ENCODE measurements at places on chromosomes 3 and 15. TPM values are rescaled to one million over a fixed set of nuclear protein-coding genes. Genes with fewer than 3 reads are reported as not detected.

DNA sequence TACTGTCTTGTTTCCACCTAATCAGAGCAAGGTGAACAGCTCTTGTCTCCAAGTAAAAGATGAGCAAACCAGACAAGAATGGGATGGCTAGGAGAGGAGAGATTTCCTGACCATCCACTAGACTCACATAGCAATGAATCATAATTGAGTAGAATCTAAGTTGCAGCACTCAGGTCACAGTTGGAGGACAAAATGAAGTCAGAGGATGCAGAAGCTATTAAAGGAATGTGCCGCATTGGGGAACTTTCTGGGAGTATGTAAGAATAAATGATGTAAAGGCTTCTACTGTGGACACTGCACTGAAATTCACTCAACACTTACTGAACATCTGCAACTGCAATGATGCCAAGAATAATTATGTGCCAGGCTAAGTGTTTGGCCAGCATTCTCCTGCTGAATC is 217.4 kb upstream of the WNT5A start:
- no peak for DNase-seq

DNA sequence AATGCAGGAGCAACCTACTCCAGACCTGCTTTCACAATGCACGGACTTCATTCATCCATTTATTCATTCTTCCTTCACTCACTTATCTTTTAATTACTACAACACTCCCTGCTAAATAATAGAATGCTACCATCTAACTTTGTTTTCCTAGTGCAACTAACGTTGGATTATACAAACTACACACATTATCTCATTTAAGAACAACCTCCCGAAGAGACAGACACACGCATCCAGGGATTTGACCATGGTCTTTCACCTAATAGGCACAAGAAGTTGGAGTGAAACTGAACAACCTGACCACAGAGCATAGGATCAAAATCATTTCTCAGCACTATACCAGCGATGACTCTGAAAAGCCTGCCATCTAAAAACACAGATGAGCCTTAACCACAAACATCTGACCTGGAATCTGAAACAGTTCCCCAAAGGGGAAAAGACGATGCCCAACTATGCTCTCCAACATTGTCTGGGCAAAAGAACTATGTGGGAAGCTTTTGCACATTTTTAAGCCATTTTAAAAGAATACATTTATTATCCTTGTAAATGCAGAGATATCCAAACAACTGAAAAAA is 21.0 kb downstream of the ZNF385D start:
- no peak for DNase-seq

GRCh38 chr15:67521783-67522568 is 1.0 kb downstream of the C15orf61 start:
- DNase-seq = no peak

DNA sequence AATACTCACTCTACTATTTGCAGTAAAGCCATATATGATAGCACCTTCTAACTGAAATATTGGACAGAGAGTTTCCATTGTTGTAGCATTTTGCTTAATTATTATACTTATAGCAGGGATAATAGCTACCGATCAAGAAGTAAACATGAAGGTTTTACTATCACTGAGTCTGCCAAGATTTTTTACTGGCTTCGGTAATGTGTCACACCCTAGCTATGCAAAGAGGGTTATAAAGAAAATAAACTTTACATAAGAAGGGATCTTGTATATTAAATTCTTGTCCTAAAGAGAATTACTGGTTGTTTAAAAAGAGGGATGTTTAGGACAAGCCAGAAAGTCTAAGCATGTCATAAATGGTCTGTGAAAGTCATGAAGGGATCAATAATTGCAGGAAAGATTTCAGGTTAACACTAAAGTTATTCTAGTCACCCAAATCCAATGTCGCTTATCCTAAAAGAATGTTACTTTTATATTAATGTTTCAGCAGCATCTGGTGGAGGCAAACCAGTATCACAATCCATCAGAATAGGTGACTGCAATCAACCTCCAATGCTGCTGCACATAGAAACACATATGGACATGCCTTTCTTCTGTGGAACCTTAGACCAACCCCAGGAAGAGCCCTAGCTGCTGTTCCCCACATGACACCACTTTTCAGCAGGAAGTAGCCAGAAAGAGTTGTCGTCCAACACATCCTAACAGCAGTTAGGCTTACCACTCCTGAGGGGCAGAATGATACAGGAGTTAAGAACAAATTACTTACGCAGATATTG is 62.7 kb upstream of the GK5 start:
- DNase-seq = no peak

DNA sequence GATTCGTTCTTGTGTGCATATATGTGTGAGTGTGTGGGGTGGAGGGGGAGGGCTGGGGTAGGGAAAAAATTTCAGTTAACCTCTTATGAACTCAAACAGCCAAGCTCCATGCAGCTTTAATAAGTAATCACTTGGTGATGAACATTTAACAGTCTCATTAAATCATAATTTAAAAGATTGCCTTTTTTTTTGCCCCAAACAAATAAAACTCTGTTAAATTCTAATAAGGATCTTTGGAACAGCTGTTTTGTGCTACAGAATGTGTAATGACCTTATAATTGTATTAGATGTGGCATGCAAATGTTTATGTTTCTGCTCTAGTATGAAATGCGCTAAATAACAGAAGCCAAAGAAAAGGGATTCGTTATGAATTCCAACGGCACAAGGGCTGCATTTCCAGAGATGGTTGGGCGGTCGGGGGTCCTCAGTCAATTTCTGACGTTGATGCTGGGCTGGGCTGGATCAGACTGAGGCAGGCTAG is 80.0 kb upstream of the RORA start:
- no peak for DNase-seq

DNA sequence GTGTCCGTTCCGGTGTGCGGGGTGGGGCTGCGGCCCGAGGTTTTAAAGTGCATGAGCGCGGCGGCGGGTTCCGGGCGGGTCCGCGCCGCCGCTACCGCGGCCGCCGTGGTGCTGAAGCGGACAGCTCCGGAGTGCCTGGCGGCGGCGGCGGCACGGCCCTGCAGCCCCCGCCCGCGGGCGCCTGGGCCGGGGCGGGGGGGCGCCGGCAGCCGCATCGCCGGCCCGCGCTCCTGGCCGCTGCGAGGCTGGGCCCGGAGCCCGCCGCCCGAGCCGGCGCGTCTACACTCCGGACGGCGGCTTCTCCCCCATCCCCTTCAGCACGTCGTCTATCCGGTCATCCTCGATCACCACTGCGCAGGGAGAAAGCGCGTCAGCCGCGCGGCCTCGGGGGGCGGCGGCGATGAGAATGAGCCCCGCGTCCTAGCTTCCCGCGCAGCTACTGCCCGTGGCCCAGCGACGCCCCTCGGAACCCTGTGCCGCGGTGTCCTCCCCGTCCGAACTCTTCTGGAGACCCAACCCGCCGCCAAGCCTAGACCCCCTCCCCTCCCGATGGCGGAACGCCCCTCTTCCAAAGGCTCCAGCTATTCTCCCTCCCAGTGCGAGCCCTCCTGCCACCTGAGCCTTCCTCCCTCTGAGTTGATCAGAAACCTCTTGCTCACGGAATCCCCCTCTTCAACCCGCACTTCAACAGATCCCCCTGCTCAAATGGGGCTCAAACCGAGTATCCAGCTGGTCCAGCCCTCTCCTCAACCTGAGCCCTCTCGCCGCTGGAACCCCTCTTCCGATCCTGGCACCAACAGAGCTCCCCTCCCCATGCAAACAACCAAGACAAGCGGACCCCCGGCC is 1.3 kb downstream of the CAMK2N2 start:
- peak; percentile 26 for DNase-seq

AGBL1 gene
- total RNA-seq = not detected

GRCh38 chr3:110569073-110569472 is 502.5 kb upstream of the NECTIN3 start:
- no peak for DNase-seq

LHFPL4 gene
- 0.14 TPM for total RNA-seq

DNA sequence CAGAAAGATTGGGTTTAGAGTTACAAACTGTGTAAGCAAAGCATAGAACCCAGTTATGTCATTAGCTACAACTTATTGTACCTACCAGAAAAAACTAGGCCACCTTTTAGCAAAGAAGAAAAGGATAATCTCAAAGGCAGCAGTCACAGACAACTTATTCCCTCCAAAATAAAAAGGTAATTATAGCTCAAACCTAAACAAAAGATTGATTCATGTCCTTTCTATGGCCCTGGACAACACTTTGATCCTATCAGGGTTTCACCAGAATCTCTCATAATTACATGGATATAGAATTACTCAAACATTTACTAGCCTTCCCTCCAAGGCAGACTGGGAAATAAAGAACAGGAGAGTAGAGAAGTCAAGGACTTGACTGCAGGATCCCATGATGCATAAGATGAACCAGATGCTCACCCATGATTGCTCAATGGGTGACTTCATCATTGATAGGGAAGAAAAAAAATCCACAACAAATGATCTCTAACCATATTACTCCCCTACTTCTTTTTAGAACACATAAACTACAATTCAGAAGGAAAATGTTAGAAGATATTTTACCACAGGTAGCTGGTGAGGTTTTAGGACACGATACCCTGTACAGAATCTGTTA is 17.4 kb downstream of the DET1 start:
- no peak for DNase-seq

RBSN gene
- total RNA-seq = 44.6 TPM

GRCh38 chr15:80503319-80503952 is 99.3 kb downstream of the ARNT2 start:
- no peak for DNase-seq

DNA sequence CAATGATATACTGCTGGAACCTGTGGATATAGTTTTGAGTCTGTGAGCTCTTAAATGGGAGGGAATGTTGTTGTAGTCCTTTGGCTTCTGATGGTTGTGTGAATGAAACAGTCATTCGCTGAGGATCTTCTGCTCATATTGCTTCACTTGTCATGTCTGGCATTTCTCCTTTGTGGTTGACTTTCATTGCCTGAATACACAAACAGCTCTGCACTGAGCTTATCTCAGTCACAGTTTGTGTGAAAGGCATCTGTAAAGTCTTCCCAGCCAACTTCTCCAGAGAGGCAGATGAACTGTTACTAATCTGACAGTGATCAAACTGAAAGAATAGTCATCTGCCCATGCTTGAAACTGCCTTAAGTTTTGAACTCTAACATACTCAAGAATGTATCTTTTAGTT is 59.8 kb downstream of the TMED3 start:
- DNase-seq = no peak

C3orf20 gene
- total RNA-seq = not detected

- no peak for DNase-seq
These were observed 31.4 kb upstream of the TIPARP start for GRCh38 chr3:156642750-156643728.

GRCh38 chr3:158085358-158085757 is 20.9 kb downstream of the SHOX2 start:
- no peak for DNase-seq

TARS3 gene
- total RNA-seq = 10.6 TPM

DNA sequence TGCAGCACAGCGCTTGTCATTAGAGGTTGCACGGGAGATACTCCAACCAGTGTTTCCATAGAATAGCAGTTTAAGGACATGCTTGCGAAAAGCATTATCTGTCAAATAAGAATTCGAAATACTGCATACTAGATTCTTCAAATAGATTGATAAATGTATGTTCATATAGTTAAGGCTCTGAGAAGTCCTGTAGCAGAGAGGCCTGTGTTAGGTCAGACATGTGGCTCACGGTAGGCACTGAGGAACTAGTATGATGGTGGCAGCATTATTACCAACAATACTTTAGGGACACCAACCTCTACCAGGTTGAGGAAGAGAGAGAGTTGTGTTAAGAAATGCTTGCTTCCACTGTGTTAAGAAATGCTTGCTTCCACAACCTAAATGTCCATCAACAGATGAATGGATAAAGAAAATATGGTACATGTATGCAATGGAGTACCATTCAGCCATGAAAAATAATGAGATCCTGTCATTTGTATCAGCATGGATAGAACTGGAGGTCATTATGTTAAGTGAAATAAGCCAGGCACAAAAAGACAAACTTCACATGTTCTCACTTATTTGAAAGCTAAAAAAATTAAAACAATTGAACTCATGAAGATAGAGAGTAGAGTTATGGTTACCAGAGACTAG is 14.9 kb downstream of the MTMR14 start:
- DNase-seq = no peak

- DNase-seq = peak; percentile 72
These were observed 747 bp upstream of the ZNF592 start for GRCh38 chr15:84747416-84748273.

DNA sequence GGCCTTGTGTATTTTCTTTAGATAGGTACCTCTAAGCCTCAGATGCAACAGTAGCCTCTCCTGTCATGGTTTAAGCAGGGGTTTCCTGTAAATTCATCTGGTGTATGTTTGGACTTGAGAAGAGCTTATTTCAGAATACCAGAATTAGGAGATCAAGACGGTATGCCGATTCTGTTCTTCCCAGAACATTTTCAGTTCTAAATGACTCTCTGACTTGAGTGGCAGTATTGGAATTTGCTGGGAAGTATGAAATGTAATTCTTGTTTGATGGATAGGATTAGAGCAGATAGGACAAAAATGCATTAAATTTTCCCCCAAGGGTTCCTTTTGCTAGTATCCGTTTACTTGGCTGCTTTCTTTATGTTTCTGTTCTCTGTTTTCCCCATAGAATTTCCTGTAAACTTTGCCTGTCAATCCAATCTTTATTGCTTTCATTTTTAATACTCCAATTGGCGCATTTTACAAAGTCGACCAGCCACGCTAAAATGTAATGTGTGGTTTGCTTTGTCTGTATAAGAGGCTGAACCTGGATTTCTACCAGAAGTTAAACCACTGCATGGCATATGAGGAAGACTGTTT is 612.2 kb downstream of the RBMS3 start:
- no peak for DNase-seq

DNA sequence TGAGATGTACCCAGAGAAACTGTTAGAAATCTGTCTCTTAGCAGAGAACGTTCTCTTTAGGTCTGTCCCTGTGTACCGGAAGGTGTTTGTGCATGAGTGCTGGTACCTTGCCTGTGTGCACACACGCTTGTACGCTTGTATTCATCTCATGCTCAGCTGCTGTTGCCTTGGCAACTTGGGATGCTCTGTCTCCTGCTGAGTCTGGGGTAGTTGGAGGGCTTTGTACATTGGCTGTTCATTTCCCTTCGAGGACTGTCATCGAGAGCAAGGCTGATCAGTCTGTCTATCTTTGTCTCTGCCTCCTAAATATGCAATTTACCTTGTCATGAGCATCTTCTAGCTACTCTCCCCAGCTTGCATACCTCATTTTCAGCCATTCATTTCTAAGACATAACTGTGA is 147.2 kb downstream of the SLCO3A1 start:
- no peak for DNase-seq

CHRNA7 gene
- 9.1 TPM for total RNA-seq

DNA sequence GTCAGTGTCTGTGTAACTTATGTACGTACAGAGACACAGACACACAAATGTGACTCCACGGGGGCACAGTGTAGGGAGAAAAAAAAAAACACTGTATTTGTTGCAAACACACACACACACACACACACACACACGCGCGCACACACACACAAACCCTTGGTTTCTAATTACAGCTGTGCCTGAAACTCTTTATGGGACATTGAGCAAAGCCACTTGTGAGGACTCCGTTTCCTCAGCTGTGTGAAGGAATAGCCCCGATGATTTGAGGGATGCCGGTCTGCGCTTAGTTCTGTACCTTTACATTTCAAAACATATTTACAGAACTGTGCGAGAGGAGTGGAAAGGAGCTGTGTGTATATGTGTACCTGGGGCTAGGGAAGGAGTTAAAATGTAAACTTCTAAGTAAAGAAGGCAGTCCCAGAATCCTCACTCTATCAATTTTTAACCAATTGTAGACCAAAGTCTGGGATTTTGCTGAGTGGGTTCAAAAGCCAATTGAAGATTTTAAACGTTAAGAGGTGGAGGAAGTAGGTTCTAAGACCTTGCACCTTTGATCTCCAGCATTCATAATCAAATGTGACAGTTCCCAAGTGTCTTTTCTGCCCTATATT is 5.3 kb upstream of the BCL6 start:
- no peak for DNase-seq

- no peak for DNase-seq
These were observed 161.1 kb downstream of the TP63 start for GRCh38 chr3:189792046-189792929.
